Activated T-cell treated with anti-CD3 and anti-CD28 coated beads, Interleukin-2, amount 50 U/mL, for 72 hours (primary cell): ENCODE measurements at places on chromosomes 7 and 10. TPM values are rescaled to one million over a fixed set of nuclear protein-coding genes. Genes with fewer than 3 reads are reported as not detected.

The DDX56 gene
- 59.9 TPM for total RNA-seq

The SPDYE8 gene
- not detected for total RNA-seq

The GNGT1 gene
- not detected for total RNA-seq

The PLXNA4 gene
- total RNA-seq, result 0.99 TPM

GRCh38 chr10:78295242-78295641, 261.6 kb downstream of the RPS24 start:
- no peak for DNase-seq

DNA sequence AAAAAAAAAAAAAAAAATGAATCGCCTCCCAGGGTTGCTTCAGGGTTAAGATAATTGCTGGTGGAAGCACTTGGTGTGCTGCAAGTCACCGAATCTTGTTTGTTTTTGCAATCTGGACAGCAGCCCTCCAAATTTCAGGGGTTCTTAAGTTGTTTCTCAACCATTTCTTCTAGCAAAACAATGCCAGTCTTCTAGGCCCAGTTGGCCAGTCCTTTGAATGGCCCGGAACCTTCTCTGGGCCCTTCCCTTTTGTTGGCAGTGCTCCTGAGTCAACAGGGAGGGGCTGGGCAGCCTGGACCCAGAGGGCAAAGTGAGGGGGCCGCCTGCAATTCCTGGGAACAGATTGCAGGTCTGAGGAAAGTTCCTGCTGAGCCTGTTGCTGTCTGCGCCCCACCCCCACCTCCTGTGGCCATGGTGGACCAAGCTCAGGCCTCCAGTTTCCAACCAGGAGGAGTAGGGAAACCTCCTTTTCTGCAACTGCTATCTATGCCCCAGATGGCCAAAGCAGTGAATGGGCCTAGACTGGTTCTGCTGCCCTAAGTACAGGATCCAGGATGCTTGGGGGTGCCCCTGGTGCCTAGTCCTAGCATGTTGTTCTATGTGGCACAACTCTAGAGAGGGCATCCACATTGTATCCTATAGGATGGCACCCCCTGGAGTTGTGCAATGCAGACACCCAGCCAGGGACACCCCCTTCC, 31.4 kb upstream of the PDCD4 start:
- no peak for DNase-seq
